ENCODE measurements at places on chromosomes 1 and 21.

DNA sequence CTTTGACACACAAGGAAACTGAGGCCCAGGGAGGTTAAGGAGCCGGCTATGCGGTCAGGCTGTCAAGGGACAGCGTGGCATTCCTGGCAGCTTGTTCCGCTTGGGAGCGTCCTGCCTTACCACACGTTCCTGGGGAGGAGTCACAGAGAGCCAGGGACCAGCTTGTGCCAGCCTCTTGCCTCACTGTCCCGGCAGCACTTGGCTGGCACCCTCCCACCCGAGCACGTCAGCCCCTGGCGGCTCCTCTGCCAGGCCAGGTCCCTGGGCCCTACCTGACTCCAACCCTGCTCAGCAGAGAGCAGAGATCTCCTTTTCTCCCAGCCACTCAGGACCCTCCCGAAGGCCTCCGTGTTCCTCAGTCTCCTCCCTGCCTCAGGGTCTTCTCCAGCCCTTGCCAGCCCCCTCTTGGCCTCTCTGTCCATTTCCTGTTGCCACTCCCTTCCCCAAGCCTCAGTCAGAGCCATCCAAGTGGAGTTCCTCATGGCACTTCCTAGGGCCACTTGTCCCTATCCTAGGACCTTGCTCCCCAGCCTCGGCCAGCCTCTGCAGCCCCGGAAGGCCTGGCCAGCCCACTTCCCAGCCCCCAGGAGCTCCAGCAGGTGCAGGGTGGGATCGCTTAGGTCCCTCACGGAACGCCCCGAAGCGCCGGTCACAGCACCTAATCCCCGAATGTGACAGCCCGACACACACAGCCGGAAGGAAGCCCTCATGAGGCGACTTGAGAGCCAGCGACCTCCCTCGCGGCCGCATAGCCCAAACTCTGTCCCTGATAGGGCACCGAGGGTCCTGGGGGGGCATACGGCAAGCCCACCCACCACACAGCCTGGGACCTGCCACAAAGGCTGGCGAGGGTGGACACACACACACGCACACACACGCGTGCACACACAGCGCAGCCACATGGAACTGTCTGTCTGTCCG lies 130.3 kb downstream of the CASZ1 start:
- no peak for DNase-seq

DNA sequence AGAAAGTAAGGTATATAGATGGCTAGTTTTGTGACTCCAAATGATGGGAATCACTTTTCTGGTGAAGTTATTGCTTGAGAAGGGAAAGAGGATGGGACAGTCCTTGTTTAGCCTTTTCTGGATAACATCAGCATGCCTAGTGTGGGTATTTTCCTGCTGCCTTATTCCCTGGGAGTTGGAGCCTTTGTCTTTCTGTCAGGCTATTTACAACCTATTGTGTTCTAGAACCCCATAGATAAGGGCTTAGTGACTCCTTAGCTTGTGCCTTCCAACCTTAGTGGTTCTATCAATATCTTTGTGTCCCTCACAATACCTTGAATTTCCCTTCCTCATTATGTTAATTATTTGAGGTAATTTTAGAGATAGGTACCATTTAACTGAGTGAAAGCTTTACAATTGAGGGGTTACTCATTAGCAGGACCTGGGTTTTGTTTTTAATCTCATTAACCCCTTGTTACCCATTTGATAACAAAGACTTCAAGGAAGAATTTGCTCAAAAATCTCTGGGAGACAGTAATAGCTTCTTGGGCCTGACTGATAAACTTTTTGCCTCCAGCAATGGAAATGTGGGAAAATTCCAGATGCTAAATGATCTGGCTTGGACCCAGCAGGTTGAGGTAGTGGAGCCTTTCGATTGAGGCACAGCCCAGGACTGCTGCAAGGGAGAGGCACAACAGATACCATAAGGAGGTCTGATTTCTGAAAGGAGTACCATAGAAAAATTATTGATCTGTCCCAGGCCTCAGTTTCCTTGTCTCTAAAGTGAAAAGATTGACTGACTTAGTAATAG lies 49.0 kb downstream of the CACHD1 start:
- DNase-seq, result no peak

DNA sequence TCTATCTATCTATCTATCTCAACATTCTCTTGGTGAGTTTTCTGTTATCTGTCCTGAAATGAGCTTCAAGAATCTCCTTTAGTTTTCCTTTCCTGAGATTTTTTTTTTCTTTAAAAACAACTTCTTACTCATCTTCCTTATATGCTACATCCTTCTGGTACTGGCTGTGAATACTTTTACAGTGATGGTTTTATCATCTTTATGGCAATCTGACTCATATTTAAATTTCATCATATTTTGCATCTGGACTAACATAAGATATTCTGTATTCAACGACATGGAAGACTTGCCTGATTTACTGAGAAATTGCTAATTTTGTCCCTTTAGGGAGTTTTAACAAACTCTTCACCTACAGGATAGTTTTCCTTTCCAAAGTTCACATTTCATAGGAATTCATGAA lies 33.0 kb downstream of the PDE4B start:
- DNase-seq, result no peak

- peak; percentile 86 for DNase-seq
Measured at GRCh38 chr1:27668808-27669723, 2.9 kb downstream of the IFI6 start.

GRCh38 chr1:233256191-233256590 lies 39.3 kb downstream of the PCNX2 start:
- no peak for DNase-seq

DNA sequence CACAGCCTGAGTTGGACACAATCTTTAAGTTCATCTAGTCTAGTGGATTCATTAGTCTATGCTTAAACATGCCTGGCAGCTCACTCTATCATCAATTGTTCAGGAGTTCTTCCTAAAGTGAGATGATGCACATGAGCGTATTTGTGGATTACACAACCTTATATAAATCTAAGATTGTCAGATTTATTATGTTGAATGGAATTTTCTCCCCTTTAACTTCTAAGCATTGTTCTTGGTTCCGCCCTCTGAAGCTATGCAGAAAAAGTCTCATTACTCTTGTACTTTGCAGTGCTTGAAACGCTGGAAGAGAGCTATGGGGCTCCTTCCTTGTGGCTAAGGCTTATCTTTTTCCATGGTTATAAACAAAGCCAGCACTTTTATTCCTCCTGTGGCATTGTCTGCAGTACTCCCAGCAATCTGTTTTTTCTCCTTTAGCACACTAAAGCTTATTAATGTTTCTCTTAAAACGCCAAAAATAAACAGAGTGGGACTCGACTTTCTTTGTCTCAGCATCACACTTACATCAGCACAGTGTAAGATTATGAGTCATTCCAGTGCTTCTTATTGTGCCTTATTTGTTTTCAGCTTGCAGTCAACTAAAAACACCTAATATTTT lies 316.8 kb upstream of the CAMK1G start:
- no peak for DNase-seq

DNA sequence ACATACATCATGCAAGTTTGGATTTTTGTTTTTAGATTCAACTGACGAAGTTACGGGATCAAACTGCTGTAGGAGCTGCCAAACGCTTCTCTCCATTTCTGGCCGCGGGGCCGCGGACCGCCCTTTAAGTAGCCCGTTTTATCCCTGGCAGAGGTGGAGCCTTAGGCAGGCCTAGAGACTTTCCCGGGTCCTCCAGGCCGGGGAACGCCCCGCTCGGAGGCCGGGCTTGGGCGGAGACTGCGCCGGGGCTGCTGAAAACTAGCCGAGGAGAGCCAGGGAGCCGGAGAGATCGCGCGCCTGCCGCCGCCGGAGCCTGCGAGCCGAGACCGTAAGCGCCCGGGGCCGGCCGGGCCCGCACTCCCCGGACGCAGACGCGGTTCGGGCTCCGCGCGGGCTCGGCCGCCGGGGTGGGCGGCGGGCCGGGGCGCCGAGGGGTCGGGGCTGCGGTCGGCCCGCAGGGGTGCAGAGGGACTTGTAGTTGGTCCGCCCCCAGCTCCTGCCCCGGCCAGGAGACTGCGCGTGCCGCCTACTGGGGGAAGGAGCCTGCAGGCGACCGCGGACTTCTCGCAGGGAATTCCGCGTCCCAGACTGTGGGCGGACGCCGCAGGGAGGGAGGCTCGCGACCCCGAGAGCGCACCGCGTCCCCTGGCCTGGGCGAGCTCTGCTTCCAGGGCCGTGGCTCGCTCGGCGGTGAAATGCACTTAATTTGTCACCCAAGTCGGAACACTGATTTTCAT lies at the start of gene EPHX1:
EPHX1 (plus strand) TSS at position 283 of the 737 bp plus-strand sequence. CDS start 18,606 bp downstream, outside the sequence.
- peak; percentile 57 for DNase-seq

DNA sequence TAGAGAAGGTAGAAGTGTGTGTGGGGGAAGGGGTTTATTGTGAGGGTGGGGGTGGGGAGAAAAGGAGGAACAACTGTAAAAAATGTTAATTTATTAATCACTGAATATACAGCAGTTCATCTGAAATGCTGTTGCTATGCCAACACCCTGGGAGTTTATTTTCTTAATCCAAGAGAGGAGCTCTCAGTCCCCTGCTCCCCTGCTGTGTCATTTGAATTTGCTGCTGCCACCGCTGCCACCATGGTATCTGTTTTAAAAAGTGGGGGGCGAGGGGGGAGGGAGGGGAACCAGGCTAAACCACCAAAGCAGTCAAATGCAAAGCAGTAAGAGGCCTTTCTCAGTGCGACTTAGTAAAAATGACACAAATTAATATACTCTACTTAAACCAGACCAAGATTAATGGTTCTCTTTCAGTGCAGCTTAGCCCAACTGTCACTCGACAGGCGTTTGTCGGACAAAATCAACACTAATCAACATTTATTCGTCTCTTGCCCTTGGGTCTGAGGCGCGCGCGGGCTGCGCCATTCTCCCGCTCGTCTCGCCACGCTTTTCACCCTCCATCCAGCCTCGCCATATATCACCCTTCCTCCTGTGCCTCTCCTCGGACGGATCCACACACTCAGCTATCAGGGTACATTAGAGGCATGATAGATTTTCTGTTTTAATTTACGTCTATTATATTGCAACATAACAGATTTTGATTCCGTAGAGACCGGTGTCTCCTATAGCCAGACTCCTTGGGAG lies 76.2 kb downstream of the PBX1 start:
- no peak for DNase-seq

DNA sequence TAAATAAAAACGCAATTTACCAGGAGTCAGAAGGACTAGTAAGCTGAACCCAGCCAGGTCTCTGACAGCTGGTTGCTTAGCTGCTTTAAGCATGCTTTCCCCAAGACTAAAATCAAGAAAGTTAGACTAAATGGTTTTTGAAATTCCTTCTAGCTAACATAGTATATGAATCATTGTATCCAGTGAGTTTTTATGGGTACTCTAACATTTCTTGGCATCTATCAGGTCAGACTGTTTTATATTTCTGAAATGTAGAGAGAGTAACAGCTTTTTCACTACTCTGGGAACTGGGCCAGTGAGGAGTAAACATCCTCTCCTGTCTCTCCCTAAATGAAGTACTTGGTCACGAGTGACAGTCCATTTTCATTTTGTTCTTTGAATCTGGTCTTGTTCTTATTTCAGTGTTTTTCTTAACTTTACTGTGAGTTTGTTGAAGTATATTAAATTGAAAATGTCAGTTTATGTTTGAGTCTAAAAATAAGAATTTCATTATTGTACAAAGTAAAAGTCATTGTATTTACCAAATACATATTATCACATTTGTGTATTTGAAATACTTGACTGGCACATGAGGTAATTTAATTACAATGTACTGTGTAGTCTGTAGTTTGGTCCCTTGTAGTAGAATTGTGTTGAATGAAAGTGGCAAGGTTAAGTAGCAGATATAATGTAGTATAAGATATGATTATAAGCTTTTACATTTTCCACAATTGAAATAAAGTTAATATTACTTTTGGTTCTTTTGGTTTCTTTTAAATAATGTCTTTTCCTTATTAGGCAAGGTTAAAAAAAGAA lies 47.6 kb downstream of the PKN2 start:
- DNase-seq, result no peak

DNA sequence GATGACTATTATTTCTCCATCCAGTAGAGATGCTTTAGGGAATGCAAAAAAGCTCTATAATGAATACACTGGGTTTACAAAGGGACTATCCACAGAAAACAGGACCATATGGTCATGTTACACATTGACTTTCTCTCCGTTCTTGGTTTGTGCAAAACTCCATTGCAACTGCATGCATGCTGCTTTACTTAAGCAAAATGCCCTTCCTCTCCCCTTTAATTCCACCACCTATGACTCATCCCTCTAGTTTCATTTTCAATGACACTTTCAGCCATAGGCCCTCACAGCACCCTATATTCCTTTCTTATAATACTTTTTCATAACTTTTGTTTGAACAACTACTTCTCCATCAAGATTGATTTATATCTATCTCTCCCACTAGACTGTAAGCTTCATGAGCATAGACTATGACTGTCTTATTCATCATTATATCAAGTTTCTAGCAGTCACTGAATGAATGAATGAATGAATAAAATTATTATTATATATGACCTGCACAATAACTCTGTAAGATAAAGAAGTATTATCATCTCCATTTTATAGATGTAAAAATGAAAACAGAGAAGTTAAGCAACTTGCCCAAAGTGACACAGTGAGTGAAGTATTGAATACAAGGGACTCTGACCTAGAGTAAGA lies 248.9 kb downstream of the PLPP3 start:
- DNase-seq, result no peak

DNA sequence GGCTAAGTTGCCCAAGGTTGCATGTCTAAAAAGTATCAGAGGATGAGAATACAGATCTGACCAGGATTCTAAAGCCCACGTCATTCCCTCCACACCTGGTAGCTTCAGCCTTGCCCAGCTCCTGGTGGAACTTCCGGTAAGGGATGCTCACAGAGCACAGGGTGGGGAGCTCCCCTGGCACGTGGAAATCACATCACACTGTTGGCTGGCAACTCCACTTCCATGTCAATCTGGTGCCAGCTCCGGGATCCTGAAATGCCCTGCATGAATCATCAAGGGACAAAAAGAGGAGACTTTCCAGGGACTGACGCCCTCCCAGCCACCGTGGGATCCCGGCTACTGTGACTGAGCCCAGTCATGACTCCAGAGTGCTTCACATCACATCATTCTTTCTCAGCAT lies 12.4 kb upstream of the BCAR3 start:
- no peak for DNase-seq

GRCh38 chr1:45458894-45459293 lies 32.1 kb downstream of the TESK2 start:
- no peak for DNase-seq

GRCh38 chr1:209391792-209392191 lies 191.7 kb upstream of the CAMK1G start:
- DNase-seq, result no peak

- DNase-seq, result no peak
Measured at GRCh38 chr1:175521249-175522040, 221.9 kb downstream of the TNR start.

GRCh38 chr1:245469734-245470133 lies 314.9 kb downstream of the KIF26B start:
- no peak for DNase-seq

- no peak for DNase-seq
Measured at GRCh38 chr1:42162181-42162580, 2.4 kb downstream of the GUCA2A start.

- DNase-seq, result no peak
Measured at GRCh38 chr1:233613252-233614172, at the start of gene KCNK1. Gene KCNK1, plus strand, starts transcription at chr1:233614106. Its CDS starts 66 bp downstream, at chr1:233614172.

GRCh38 chr1:33055210-33056008 lies 18.7 kb upstream of the AK2 start:
- peak; percentile 58 for DNase-seq

- DNase-seq, result no peak
Measured at GRCh38 chr1:6035719-6036118, 10.0 kb upstream of the KCNAB2 start.

GRCh38 chr1:227357171-227357926 lies 39.1 kb upstream of the CDC42BPA start:
- DNase-seq, result no peak

- no peak for DNase-seq
Measured at GRCh38 chr21:42705346-42705745, 51.9 kb downstream of the PDE9A start.
